ENCODE measurements at places on chromosomes 12 and 14.

DNA sequence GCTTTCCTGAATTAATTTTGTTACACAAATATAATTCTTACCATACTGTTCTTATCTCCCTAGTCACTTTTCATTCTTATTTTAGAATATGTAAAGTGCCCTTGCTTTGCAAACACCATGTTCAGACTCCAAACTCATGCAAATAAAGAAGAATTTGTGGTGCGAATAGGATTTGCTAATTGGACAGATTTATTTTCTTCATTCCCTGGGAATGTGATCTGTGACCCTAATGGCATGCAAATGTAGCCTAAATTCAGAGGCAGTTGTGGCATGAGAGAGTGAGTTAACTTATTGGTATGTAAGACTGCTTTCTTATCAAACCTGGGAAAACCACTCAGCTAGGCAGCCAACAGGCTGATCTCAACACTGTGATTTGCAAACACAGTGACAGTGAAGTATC lies 10.0 kb downstream of the CAPZA3 start:
- no peak for DNase-seq

- no peak for DNase-seq
These were observed 2.4 kb upstream of the AEBP2 start for GRCh38 chr12:19436931-19437330.

- DNase-seq, result no peak
These were observed 118.4 kb upstream of the FZD10 start for GRCh38 chr12:130043685-130044406.

DNA sequence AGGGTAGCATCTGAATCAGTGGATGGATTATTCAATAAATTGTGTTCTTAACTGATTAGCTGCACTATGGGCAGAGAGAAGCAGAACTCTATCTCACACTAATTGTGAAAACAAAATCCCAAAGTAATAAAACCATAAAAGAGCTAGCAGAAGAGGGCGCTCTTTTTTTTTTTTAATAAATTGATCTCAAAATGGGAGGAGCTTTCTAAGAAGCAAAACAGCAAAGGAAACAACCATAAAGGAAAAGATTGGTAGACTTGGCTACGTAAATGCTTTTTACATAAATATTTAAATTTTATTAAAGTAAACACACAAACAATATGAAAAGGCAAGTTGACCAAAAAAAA lies 1.5 kb upstream of the TM7SF3 start:
- no peak for DNase-seq

DNA sequence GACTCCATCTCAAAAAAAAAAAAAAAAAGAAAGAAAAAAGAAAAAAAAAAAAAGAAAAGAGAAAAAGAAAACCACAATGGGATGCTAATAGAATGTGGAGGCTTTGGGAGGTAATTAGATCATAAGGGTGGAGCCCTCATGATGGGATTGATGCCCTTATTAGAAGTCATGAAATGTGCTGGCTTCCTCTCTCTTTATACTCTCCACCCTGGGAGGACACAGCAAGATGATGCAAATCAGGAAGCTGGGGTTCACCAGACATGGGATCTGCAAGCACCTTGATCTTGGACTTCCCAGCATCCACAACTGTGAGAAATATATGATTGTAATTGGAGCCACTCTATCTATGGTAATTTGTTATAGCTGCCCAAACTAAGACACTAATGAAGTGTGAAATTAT lies 13.4 kb upstream of the DRAM1 start:
- no peak for DNase-seq

GRCh38 chr14:49796025-49796424 lies 28.1 kb downstream of the KLHDC2 start:
- no peak for DNase-seq

DNA sequence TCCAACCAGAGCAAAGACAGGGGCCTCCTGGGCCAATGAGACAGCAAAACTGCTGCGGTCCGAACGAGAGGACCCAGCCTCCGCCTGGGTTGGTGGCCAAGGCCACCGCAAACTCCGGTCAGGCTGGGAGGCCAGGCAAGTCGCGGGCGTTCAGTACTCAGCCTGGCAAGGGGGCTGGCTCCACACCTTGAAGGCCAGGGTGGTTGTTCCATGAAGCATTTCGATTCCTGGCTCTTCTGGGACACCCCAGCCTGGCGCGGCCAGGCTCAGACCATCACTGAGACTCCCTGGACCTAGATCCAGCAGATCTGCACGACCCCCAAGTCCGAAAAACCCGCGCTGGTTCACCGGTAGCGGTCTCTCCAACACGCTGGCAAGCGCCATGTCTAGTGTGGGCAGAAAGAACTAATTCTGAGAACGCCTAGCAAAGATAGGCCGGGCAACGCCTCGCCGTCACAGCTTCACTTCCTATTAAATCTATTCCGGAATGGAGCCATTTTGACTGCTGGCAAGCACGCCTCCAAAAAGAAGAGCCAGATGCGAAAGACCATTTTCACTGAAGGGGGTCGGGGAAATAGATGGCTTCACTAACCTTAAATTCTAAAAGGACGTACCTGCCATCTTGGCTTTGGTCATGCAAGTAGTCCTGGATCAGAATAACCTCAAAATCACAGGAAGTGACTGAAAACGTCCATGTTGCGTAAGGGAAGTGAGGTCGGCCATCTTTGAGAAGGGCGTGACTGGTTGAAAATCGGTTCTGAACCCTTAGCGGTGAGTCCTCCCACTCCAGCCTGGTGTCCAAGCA lies at the start of gene PSMB5:
Gene PSMB5, minus strand, starts transcription at position 403 of the 805 bp plus-strand sequence. Its CDS starts 19 bp downstream, at position 384.
- no peak for DNase-seq

- peak; percentile 38 for DNase-seq
These were observed 1.7 kb upstream of the SOCS2 start for GRCh38 chr12:93570552-93571364.

DNA sequence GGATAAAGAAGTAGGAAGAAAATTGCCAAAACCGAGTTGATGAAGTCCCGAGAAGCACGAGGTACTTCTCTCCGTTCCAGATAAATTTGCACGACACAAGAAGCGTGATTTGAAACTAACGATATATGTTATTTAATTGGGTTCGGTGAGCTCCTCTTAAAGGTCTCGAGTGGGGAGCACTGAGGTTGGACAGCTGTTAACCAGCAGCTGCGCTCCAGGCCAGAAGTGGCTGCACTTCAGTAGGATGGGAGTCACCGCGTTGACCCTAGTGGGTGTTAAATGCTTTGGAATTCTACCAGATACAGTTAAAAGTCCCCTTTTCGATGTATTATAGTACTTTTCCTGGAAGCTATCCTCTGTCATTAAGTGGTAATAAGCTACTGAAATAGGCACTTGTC lies 953 bp upstream of the DCAF5 start:
- DNase-seq, result no peak
